KBM-7 (cell line): ENCODE measurements at places on chromosomes 4 and X.

GRCh38 chrX:8010105-8010504, 82.9 kb upstream of the PNPLA4 start:
- no peak for DNase-seq

DNA sequence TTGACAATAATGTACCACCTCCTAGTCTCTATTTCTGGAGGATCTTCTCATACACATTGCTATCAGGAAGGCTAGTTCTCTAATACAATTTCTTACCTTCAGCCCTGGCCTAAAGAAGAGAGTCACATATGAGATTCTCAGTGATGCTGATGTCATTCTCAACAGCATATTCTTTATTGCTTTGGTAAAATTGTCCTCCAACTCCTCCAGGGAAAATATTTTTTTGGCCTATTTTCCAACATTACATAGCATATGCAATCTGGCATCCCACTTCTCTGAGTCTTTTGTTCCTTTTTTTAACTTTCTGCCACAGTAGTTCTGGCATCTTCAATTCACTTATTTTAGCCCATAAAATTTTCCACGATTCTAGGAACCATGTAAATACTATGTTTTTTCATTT, 2363.1 kb downstream of the ARAP2 start:
- no peak for DNase-seq

- no peak for DNase-seq
These were observed 30.8 kb upstream of the NDP start for GRCh38 chrX:44003975-44004374.

GRCh38 chr4:163536091-163536490, 41.6 kb downstream of the TMA16 start:
- DNase-seq = no peak

GRCh38 chrX:102714994-102715393, 2.7 kb downstream of the GPRASP2 start:
- no peak for DNase-seq

DNA sequence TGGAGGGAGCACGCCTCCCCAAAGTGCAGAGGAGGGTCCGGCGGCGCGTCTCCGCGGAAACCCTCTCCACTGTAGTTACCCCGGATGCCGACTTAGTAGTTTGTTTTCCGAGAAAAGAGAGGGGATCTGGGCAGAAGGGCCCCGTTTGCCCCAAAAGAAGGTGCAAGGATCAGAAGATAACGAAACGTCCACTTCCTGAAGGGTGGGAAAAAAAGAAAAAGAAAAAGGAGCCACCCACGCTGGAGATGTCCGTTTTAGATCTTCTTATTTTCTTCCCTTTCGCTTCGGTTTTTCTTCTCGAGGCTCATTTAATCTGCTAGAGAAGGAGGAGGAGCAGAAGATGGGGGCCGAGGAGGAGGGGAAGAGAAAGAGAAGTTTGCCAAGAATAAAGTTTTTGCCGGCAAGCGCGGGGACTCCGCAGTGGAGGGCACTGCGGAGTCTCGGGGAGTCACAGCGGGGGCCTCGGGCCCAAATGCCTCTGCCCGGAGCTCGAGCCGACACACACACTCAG, 517 bp downstream of the LEF1 start:
- peak; percentile 48 for DNase-seq

DNA sequence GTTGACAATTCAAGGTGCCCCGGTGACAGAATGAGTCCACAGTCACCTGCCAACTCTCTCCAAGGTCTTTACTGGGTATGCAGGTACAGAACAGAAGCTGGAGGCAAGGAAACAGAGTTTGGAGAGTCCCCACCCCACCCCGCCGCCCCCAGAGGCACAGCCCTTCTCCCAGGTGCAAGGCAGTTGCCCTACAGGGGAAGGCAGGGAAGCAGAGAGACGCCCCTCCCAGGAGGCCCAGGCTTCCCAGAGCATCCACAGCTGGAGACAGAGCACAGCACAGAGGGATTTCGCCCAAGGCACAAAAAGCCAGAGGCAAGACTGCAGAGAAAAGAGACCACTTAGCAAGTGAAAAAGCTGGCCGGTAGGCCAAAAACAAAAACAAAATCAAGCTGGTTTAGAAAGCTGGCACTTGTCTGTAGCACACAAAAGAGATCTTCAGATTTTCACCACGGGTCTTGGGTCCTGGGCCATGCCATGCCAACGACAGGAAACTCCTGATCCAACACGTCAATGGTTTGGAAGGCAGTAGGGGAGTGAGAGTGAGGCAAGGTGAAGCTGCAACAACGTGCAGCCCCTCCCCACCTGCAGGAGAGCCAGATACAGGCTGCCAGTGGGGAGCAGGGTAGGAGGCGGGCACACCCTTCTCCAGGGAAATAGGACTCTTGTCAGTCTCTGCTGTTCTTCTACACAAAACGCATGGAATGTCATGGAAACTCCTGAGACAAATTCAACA, 113.3 kb downstream of the AFAP1 start:
- DNase-seq = no peak

- no peak for DNase-seq
These were observed 4.8 kb upstream of the PRSS12 start for GRCh38 chr4:118357601-118358000.

DNA sequence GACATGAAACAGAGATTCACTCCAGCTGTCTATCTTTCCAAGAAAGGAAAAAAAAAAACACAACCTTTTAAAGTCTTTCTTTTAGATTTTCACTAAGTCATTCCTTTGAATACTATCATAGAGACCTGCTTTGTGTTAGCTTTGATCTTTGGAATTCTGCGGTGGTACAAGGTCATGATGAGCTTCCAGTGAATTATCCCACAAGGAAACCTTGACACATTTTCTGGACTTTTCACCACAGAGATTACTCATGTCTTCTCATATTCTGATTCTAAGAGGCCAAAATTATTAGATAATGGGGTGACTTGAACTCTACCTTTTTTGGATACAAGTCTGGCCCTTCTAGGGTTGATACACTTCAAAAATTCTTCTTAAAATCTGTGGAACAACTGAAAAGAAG, 201.6 kb downstream of the PACRGL start:
- no peak for DNase-seq

GRCh38 chrX:2626750-2627149, 64.3 kb upstream of the CD99 start:
- no peak for DNase-seq

- DNase-seq = no peak
These were observed 16.2 kb downstream of the NELFA start for GRCh38 chr4:1992468-1993168.

GRCh38 chr4:102554482-102554881, 53.3 kb downstream of the NFKB1 start:
- DNase-seq = no peak

- DNase-seq = no peak
These were observed 1278.6 kb downstream of the PCDH7 start for GRCh38 chr4:31998807-31999206.

- no peak for DNase-seq
These were observed 26.5 kb downstream of the GUCY1A1 start for GRCh38 chr4:155693015-155693663.

GRCh38 chrX:24702362-24703184, 8.9 kb downstream of the POLA1 start:
- DNase-seq = no peak

GRCh38 chrX:114952696-114953095, 64.7 kb downstream of the IL13RA2 start:
- no peak for DNase-seq

GRCh38 chr4:104751468-104751867, 256.8 kb upstream of the CXXC4 start:
- no peak for DNase-seq

DNA sequence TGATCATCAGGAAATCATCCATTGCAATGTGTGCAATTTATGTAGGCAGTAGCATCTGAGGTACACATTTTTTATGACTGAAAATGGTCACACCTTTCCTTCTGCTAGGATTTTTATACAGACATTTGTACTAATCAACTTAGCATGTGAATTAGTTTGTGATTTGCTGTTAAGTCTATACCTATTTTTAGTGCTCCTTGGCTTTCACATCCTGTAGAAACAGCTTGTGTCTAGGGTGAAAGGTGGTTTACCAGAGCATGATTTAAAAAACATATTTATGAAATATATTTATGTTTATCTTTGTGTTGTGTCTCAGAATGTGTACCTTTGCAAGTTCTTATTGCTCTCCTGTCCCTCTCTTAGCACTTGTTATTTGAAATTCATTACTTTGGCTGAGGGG, 916.0 kb downstream of the TECRL start:
- no peak for DNase-seq

DNA sequence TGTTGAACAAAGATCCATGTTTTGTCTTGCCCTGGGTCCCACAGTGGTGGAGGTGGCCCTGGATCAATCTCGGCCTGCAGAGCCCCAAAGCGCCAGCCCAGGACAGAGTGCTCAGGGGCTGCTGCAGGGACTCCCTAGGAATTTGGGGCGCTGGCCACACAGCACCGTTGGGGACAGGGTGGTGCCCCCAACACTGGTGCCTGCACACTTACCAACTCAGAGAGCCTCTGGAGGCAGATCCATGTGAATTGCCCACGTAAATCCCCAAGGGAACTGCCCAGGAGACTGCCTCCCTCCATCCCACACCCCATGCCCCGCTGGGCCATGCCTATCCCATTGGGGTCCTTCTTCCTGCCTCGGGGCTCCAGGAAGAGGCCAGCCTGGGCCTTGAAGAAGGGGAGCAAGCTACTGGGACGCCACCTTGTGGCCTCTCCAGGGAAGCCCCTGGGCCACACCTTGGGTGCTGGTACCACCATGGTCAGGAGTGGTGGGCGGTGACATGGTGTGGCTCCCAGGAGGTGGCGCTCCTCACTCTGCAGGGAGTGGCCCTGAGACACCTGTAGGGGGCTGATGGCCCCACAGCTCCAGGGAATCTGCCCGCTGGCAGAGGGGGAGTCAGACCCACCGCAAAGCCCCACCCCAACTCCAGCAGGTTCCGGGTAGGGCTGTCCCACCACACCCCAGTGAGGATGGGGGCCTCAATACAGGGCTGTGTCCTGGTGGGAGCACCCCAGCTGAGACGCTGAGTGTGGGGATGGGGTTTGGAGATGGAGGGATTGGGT, 22.8 kb downstream of the CFAP99 start:
- DNase-seq = peak; percentile 96

DNA sequence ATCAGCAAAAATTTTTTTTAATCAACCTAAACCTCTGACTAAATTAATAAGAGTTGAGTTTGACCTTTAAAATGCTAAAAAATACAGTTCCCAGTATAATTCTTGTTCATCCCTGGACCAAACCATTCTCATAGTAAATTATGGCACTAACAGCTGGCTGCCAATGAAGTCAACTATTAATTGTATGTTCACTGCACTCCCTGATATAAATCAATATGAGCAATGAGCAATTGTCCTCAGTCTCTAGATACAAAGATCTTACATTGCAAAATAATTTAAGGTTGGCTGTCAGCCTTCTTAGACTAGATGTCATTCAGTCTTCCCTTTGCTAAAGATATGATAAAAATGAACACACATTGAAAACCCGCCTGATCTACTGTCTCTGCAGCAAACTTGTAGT, 39.3 kb downstream of the NKX6-1 start:
- DNase-seq = no peak

GRCh38 chr4:180909279-180909678, 1333.9 kb upstream of the TENM3 start:
- DNase-seq = peak; percentile 22

- no peak for DNase-seq
These were observed 8.1 kb downstream of the IGBP1 start for GRCh38 chrX:70141373-70141772.

DNA sequence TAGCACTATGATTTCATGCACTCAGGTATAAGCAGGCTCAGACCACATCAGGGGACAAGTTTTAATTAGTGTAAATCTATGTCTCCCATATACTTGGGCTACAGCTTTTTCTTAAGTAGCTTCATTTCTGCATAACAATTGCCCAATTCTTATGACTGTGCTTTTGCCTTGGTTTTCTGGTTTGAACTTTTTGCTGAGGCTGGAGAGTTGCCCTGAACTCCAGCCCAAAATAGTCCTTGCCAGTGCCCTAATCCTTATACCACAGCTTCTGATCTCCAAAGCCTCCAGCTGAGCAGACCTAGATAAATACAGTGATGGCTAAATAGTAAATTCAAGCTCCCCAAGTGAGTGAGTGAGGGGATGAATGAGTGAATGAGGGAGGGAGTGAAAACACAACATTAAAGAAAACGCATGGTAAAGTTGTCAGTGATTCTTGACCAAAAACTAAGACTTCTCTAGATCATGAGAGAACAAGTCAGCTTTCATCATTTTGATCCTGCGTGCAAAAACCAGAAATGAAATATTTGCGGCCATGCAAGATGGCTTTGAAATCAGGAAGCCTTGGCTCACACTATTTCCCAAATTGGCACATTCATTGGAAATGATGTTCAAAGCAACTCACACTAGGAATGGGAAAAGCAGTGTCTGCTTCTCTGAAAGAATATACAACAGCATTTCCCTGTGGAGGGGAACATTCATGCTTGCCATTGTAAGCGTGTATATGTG, 437.1 kb upstream of the CTSO start:
- no peak for DNase-seq

DNA sequence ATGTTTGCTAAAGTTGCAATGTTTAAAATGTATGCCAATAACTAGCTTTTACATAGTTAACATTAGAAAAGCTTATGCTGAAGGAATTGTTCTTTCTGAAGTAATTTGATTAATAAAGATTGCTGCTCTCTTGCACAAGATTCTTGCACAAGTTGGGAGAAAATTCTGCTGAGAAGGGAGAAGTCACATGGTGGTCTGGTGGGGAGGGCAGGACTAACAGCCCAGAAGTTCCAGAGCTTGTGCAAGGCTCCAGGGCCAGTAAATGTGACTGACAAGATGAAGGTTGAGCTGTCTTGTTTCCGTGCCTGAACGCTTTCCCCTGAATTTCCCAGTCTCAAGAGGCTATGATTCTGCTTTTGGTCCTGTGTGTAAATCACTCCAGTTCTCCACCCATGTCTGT, 112.9 kb upstream of the VCX start:
- DNase-seq = no peak

DNA sequence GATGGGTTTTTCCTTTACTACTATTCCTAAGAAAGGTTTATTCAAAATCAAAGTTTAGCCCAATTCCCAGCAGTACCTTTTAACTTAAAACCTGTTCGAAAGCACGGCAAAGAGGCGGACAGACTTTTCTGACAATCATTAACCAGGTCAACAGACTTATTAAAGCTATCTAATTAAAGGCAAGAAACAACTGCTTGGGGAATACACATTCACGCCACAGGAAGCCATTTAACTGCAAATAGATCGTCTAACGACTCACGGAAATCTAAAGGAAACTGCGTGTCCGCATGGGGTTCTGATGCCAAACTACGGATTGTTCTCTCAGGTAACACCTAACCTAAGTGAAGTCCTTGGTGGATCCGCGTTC, 663 bp upstream of the USP53 start:
- no peak for DNase-seq

GRCh38 chr4:16227462-16227868, 1.2 kb upstream of the TAPT1 start:
- peak; percentile 49 for DNase-seq

DNA sequence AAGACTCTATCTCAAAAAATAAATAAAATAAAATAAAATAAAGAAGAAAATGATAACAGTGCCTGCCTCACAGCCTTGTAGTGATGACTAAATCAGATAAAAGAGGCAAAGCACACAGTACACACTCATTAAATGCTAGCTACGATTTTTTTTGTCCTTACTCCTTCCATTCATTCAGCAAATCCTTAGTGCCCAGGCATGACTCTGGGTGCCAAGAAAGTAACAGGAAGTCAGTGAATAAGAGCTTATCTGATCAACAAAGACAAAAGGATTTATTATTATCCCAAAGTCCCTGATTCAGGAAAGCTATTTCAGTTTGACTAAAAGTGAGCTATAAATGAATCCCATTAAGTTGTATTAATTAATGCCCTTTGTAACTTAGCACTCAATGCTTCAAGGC, 92.7 kb downstream of the SH3KBP1 start:
- DNase-seq = no peak
